ENCODE measurements at places on chromosomes 5 and 9.
A peak's percentile ranks its signal among the peaks of the same experiment; 100 is the strongest.

DNA sequence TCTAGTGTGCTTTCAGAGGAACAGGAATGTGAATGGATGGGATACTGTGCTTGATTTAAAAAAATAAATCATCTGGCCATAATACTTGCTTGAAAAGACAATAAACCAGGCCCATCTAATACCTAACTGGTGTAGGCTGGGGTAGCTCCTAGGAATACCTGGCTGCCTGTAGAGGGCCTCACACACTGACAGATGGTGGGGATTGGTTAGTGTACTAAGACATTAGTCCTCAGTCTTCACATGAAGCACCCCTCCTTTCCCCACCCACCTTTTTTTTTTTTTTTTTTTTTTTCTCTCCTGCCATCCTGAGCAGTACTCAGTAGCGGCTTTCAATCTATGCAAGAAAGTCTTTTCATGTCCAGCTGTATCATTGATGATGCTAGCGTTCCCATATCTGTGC, 130.5 kb downstream of the ADGRV1 start:
- no peak for DNase-seq

GRCh38 chr5:81286059-81286617, 15.2 kb upstream of the ZCCHC9 start:
- DNase-seq: no peak

DNA sequence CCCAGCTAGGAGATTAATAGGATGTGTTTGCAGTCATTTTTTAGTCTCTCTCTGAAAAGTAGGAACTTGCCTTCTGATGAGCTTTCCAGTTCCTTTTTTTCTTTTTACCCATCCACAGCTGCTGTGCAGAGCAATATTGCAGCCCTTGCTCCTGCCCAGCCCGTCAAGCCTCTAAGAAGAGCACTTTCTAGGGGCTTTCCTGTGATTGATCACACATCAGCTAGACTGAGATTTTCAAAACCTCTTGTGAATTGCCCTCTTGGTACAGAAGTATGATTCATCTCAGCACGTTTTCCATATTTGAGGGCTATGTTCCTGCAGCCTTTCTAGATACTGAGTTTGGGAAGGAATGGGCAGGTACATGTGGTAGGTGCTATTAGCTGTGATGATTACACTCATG, 93.9 kb downstream of the GALNT10 start:
- no peak for DNase-seq

DNA sequence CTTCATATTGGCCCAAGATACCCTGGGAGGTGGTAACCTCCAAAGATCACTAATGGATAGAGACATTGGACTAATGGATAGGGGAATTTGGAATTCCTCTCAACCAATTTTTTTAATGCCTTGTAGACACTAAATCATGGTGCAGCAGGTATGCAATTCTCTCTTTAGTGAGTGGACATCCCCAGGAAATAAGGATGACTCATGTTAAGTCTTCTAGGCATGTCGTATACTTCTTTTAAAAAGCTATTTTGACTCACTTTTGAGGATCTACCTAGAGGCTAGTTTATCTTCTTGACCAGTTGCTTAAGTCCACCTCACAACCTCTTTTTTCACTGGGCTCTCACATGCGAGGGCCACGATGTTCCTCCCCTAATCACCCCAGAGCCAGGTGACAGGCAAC, 211.6 kb upstream of the CDH12 start:
- no peak for DNase-seq

DNA sequence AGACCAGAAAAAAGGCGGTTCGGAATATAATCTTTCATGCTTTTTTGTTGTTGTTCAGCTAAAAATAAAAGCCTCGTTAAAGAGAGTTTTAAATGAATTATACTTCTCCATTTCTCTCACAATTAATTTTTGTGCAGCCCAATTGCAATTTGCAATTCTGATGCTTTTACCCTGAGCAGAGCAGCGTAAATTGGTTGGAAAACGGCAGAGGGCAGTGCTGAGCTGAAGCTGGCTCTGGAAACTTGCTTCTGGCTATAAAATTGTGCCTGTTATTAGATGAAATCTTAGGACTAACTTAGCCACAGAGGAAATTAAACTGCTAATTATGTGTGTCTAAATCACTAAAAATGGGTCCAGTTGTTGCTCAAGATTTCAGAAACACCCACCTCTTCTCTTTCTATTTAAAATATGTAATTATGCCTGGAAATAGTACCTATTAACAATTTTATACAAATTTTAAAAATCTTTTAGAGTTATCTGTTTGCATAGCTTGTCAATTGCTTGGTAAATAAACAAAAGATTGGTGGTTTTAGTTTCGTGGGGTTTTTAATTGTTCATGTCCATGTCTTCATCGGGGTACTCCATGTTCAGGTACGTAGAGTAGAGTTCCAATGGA, 441.8 kb upstream of the TLE4 start:
- DNase-seq: peak; percentile 59

- DNase-seq: no peak
These were observed 85.2 kb upstream of the ALDH1A1 start for GRCh38 chr9:73038089-73038509.

GRCh38 chr5:9288234-9288633, 257.6 kb downstream of the SEMA5A start:
- no peak for DNase-seq

GRCh38 chr9:83012168-83012921, 50.6 kb downstream of the RASEF start:
- DNase-seq: no peak

DNA sequence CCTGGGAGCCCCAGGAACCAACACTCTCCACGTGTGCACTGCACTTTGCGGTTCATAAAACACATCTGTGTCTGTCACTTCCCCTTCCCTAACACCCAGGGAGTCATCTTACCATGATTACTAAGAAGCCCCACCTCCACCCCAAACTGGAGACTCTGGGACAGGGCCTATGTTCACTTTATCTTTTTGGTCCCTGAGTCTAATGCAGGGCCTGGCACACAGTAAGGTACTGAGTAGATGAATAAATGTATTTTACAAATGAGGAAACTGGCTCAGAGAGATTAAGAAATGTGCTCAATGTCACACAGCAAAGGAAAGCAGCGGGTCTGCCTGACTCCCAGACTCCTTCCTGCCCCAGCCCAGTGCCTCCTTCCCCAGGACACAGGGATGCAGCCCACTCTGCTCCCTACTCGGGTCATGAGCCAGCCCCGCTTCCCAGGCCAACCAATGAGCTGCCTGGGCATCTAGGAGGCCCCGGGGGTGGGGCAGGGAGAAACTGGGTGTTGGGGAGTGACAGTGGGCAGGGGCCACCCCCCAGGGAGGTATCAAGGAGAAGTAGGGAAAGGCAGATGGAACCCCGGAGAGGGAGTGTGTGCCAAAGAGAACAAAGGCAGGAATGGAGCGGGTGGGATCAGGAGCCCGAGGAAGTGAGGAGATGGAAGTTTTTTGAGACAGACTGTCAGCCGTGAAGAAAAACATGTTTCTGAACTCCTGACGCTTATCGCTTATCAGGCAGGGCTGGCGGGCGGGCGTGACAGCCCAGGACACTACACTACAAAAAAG, 30.5 kb downstream of the SHB start:
- no peak for DNase-seq

GRCh38 chr9:123820139-123820538, 109.8 kb downstream of the DENND1A start:
- no peak for DNase-seq

DNA sequence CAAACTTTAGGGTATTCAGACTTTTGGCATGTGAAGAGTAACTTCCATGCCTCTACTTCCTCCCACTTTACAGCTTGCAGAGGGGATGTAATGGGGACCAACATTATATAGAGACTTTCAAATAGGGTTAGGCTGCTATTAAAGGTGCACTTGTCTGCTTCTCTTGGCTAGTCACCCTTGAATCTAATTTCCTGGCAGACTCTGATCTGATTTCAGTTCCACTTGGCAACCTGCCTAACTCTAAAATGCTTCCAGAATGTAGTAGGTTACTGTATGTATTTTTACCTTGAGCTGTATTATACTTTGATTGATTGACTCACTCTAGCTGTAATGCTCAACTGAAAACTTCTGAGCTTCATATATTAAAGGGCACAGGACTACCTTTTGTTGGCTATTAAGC, 693.4 kb downstream of the KCTD16 start:
- DNase-seq: no peak

Data from AG08395 (cell line).